H7 (cell line): ENCODE measurements at places on chromosomes 4 and X.

GRCh38 chr4:83535520-83536361, at the start of gene GPAT3:
Gene GPAT3 (plus strand): TSS chr4:83536108. CDS start chr4:83536623, 515 bp downstream.
- DNase-seq: peak; percentile 78

DNA sequence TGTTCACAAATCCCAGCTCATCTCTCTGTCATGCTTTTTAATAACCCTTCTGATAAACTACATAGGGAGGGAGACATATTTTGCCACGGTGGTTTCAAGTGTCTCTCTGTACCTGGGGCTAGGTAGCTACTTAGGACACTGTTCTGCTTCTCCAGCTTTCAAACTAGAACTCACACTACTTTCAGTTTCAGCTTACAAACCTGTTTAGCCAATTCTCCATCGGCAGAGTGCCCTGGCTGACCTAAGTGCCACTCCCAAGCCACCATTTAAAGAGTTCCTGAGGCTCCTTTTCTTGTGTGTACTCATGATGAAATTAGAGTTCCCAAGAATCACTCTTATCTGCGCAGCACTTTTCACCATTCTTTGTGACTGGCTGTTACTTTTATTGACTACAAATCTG, 899.2 kb downstream of the FAT4 start:
- no peak for DNase-seq

- no peak for DNase-seq
These were observed 88.2 kb downstream of the DOCK11 start for GRCh38 chrX:118583781-118584180.

DNA sequence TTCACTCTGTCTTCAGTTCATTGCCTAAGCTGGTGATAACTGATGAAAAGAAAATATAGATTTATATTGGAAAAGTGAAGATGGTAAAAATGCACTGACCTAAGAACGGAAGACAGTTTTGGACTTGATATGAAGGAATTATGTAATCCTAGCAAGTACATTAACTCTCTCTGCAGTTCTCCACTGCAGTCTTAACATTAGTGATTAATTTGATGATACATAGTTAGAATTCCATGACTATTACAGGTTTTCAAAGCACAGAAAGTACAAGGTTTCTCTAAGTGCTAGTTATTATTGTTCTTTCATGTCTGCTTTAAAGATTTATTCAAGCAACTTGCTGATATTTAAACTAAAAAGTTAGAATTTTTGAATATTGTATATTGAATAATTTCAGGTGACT, 1591.7 kb upstream of the ADGRL3 start:
- DNase-seq: no peak

DNA sequence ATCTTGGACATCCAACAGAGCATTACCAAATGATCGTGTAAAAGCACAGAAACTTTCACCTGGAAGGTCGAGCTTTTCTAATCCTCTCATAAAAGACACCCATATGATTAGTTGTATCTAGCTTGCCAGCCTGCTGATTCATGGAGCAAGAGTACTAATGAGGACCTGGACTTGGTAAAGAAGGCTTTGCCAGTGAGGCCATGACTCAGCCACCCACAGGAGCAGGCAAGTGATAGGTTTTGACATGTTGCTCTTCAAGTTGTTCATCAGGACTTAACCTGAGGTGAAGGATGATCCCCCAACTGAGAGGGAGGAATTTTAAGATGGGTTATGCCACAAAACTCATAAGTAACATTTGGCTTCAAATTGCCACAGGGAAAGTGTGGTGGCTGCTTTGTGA, 24.7 kb upstream of the EPGN start:
- no peak for DNase-seq

- DNase-seq: peak; percentile 91
These were observed at the start of gene KCTD8 for GRCh38 chr4:44448521-44449461. Gene KCTD8 (minus strand): TSS chr4:44448809.

GRCh38 chrX:78595901-78596502, 63.1 kb downstream of the RTL3 start:
- DNase-seq: no peak

GRCh38 chrX:137052643-137053235, 18.9 kb upstream of the GPR101 start:
- peak; percentile 69 for DNase-seq

DNA sequence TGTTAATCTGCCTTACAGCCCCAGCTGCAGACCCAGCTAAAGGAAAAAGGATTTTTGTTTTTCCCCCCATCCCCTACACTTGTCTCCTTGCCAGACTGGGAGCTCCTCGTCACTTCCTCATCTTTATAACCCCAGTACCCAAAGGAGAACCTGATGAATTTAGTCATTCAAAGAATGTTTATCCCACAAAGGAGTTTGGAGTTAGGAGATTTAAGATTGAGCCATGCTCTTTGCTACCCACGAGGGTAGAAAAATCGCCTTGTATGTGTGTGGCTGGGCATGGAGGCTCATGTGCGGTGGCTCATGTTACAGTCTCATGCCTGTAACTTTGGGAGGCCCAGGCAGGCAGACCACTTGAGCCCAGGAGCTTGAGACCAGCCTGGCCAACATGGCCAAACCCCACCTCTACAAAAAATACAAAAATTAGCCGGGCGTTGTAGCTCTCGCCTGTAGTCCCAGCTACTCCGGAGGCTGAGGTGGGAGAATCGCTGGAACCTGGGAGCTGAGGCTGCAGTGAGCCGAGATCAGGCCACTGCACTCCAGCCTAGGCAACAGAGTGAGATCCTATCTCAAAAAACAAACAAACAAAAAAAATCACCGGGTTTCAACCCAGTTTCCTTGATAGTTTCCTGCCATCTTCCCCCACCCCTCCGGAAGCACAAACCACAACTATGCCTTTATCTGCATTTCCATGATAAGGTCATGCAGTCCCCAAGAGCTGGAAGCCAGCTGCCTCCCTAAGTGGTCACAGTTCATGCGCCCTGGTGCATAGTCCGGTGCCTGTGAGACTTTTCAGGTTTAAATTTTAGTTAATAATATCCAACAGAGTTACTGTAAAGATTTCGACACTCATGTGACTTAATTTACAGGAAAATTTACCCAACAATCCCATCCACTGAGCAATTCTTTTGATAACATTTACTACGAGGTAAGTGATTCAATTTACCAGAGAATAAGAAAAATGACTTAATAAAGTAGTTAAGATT, 1.5 kb downstream of the CFAP97 start:
- DNase-seq: no peak

- DNase-seq: no peak
These were observed 115.5 kb downstream of the JADE1 start for GRCh38 chr4:128924951-128925350.

DNA sequence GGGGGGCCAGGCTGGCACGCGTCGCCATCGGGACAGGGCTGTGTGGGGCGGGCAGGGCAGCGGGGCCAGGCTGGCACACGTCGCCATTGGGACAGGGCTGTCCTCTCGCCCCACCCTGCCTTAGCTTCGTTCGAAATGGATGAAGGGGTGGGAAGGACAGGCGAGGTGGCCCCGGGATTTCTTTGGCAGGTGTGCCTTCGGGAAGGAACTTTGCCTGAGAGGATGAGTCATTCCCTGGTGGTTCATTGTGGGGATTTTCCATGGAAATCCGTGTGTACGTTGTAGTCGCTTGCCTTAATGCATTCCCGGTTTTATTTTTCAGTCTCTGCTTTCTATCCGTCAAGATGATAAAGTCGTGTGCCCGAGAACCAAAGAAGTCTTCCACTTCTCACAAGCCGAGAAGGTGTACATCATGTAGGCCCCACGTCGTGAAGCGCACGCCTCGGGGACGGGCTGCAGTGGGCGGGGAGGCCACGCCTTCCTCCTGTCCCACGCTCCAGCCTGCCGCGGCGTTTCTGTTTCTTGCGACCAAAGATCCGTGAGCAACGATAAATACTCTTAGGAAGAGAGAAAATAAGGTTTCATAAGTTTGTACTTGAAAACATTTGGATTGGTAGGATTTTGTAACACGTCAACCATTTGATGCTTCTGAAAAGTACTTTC, 8.1 kb upstream of the UVSSA start:
- DNase-seq: no peak
